ENCODE measurements at places on chromosomes 5 and 9. TPM values are rescaled to one million over a fixed set of nuclear protein-coding genes. Genes with fewer than 3 reads are reported as not detected.

The SLC34A1 gene
- total RNA-seq: 1.9 TPM

GRCh38 chr5:81757404-81757803 lies 6.5 kb upstream of the SSBP2 start:
- DNase-seq: no peak

The STK32A gene
- total RNA-seq: not detected

The PLK2 gene
- total RNA-seq: 3.8 TPM

- DNase-seq: peak; percentile 53
Measured at GRCh38 chr9:135939351-135940265, 21.6 kb downstream of the UBAC1 start.

DNA sequence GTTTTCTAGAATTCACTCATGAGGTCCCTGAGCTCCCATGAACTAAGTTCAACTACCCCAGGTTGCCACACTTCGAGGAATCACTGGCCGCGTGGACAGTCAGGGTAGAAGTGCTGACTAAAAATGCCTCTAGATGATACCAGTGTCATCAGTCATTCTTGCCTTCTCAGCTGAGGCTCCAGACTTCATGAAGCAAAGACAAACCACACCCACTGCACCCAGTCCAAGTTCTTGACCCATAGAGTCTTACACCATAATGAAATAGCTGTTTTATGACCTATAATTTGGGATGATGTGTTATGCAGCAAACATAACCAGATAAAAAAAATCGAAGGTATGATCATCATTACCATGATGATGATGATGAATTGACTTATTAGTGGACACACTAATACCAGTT lies 632.9 kb upstream of the TLE4 start:
- DNase-seq: no peak

GRCh38 chr9:86078731-86079130 lies 20.6 kb downstream of the GOLM1 start:
- no peak for DNase-seq

DNA sequence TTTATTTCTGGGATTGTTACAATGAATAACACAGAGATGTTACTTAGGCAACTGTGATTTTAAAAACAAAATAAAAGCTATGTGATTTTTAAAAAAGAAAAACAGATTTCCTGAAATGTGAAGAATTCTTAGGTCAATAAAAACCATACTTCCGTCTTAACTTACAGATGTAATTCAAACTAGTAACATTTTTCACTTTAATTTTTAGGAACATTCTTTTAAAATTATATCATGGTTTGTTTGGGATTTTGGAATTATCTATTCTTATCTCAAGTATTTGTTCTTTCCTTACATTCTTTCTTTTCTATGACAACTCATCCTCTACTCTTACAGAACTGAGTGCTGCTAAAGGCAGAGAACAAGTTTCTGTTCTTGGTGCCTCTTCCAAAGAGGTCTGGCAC lies 159.5 kb downstream of the RAPGEF6 start:
- DNase-seq: no peak

The PTCH1 gene
- total RNA-seq: 19.4 TPM

DNA sequence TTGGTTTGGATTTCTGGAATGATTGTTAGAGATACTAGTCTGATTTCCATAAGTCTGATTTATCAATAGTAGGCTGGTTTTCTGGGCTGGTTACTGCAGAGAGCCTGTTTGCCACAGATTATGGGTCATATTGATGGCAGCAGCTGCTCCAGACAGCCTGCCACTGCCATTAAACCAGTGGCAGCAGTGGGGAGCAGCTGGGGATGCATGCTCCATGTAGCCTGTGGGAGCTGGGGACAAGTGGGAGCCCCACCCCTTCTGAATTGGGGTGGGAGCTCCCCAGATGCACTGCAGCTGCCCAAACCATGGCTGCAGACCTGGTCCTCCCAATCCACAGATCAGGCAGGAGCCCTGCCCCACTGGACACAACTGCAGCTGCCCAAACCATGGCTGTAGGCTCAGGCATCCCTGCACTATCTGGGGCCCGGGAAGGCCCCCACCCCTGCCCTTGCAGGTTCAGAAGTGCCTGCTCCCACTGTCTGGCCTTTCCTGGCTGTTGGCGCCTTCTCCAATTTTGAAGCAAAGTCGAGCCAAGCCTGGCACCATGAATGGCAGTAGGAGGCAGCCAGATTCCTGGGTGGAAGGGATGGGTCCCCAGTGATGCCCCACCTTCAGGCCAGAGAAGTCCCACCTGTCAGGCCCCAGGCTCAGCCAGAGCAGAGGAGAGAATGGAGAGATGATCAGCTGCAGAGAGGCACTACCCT lies 402.9 kb upstream of the TYRP1 start:
- no peak for DNase-seq

GRCh38 chr9:117823576-117823975 lies 119.4 kb downstream of the TLR4 start:
- DNase-seq: no peak

The C9orf50 gene
- not detected for total RNA-seq

DNA sequence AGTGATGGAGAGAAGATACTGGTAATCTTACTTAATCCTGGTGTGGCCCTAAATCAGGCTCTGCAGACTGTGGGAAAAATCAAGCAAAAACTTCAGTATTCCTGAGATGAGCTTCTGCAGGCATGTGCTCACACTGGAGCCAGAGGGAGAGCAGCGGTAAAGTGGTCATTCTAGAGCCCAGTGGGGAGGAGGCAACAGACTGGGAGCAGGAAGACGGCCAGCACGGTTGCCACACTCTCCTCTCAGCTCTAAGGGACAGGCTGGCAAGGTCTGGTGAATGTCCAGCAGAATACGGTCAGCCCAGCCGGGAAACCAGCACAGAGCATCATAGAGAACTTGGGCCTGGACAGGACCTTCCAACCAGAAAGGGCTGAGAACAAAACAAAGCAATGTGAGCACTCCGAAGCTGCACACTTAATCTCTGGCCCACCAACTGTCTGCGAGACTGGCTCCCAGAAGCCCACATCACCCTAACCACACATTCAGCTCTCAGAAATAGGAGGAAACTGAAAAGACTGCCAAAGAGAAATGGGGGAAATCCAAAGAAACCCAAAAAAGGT lies 30.3 kb downstream of the MED27 start:
- no peak for DNase-seq

The TEX48 gene
- not detected for total RNA-seq

DNA sequence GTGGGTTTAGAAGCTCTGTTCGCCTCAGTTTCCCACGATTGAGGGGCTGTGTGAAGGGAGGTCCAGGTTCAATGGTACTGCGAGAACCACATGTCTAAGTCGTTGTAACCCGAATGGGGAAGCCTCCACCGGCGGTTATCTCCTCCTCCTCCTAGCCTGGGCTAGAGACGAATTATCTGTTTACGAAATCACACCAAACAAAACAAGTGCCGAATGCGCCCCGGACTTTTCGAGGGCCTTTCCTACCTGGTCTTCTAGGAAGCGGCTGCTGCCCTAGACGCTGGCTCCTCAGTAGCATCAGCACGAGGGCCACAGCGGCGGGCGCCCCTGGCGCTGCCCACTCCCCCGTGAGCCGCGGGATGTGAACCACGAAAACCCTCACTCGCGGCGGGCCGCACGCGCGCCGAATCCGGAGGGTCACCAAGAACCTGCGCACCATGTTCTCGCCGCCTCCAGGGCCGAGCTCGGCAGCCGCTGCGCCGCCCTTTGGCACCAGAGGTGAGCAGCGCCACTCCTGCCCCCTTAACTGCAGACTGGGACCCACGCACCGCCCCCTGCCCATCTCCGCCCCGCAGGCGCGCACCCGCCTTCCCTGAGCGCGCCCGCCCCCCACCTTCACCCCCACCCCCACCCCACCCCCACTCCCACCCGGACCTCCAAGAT lies at the start of gene CDKN2A:
CDKN2A (minus strand) TSS at position 500 of the 663 bp plus-strand sequence.
- peak; percentile 76 for DNase-seq

DNA sequence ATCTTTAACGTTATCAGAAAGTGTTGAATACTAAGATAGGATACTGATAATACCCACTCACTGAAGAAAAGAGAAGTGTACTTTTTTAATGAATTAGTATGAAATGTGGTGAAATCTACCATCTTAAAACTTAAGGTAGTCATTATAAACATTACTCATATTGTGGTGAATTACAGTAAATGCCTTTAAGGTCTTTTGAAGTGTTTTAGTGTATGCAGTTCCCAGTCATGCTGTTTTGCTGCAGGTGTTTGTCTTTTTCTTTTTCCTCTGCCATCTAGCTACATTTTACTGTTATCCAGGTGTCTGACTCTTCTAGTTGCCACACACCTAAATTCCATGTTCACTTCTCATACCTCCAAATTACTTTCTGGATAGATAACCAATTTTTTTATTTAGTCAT lies 72.6 kb downstream of the ERMP1 start:
- DNase-seq: no peak

GRCh38 chr5:123681061-123681460 lies 169.1 kb downstream of the CSNK1G3 start:
- DNase-seq: no peak

- DNase-seq: no peak
Measured at GRCh38 chr5:159031513-159031912, 68.2 kb downstream of the EBF1 start.

DNA sequence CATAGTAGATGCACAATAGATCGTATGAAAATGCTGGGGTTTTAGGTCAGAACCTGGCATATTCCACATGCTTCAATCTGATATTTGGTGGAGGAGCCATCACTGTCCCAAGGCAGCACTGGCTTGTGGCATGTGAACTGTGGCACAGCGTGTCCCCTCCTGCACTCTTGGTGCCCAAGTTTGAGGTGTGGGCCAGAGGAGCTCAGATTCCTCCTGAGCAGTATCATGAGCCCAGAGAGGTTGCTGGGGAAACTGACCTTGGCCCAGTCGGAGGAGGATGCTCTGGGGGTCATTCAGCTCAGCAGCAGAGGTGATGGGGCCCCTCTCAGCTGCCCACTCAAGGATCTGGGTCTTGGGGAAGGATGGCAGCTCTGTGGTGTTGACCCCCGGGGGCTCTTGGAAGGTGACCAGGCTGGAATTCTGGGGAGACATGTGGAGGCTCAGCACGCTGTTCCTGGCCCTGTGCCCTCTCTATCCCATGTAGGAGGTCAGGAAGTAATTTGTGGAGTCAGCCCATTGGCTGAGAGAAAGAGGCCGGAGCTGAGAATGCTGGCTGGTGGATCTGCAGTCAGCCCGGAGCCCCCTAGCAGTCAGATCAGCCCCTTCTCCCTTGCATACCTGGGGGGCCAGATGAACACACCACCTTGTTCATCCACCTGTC lies 23.7 kb downstream of the FPGS start:
- no peak for DNase-seq

DNA sequence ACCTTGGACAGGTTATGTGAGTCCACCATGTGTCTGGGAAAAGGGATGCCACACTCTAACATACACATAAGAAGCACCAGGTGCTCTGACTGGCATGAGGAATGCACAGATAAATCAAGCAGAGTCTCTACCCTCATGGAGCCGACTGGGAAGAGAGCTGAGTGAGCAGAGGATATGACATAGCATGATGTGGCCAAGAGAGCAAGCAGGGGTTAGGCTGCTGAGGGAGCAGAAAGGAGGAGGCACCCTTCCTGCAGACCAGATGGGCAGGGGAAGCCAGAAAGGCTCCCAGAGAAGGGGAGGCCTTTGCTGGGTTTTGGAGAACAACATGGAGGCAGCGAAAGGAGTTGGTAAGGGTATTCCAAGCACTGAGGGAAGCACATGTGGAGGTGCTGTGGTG lies 223.1 kb downstream of the GNA14 start:
- DNase-seq: no peak

The MXD3 gene
- 94.0 TPM for total RNA-seq

The SLC1A3 gene
- total RNA-seq: 1.9 TPM

DNA sequence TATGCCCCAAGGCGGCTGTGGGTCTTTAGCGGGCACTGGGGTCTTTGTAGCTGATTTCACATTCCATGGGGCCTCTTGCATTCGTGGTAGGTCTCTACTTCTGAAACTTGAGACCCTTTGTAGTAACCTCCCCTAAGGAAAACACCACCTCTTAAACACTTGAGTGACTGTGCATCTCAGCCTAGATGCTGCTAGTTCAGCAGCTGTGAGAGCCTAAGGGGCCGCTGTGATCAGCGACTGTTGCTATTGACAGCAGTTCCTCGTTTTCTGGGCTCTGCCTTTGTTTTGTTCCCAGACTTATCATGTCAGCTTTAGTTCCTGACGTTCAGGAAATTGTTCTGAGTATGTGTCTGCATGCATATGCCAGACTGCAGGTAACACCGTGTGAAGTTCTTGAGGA lies 171.2 kb downstream of the HSPA4 start:
- DNase-seq: no peak

- DNase-seq: no peak
Measured at GRCh38 chr5:24110004-24110615, 534.7 kb downstream of the CDH10 start.

GRCh38 chr5:116058346-116058936 lies 26.2 kb downstream of the ARL14EPL start:
- DNase-seq: no peak

The GPR151 gene
- not detected for total RNA-seq

The PDCD1LG2 gene
- 0.44 TPM for total RNA-seq
